Hematopoietic multipotent progenitor cell treated with erythropoietin and hydrocortisone succinate and interleukin-3 and kit ligand, for 8 days (in vitro differentiated cells): ENCODE measurements at places on chromosomes 11 and 22.

DNA sequence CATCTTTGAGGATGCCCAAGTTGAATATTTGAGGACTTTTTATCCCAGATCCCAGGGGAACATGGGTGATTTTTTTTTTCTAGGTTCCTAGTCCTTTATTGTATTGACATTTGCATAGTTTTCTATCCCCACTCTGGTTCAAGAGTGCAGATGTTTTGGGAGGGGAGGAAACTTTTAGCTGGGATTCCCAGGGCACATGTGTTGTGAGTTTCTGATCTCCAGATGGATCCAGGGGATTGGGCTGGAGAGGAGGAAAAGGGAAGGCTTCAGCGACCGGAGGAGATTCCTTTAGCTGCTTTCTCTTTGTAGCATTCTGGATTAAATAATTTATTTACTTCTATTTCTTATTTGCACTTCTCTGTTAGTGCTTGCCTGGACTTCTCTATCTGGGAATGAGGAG lies 14.7 kb upstream of the SORL1-AS1 start:
- DNase-seq = no peak

DNA sequence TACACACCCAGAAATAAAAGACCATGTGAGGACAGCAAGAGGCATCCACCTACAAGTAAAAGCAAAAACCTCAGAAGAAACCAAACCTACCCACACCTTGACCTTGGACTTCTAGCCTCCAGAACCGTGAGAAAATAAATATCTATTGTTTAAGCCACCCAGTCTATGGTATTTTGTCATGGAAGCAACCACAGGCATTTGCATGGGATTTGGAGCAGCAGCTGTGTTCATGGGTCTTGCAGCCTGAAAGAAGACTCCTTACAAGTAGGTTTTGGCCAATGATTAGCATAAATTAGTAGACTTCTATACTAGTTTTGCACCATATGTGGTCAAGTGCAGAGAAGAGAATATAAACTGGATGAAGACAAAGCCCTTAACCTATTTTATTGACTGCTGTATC lies 27.9 kb downstream of the FSHB start:
- no peak for DNase-seq

DNA sequence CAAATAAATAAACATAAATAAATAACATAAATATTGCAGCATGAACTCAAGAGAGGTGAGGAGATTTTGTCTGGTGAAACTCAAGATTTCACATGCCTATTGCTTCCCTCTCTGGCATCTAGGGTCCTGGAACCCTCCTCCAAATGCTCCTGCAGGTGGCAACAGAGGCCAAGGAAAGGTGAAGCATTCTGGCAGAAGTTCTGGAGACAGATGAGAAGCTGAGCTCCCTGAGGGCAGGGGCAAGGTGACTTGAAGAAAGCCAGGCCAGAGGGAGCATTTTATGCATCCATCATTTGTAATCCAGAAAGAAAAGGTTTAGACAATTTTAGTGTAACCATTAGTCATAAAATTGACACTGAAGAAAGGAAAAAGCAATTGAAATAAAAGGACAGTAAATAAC lies 64.9 kb downstream of the ENDOD1 start:
- DNase-seq = peak; percentile 90

GRCh38 chr11:39221550-39222138 lies 2237.8 kb downstream of the LRRC4C start:
- DNase-seq = no peak

DNA sequence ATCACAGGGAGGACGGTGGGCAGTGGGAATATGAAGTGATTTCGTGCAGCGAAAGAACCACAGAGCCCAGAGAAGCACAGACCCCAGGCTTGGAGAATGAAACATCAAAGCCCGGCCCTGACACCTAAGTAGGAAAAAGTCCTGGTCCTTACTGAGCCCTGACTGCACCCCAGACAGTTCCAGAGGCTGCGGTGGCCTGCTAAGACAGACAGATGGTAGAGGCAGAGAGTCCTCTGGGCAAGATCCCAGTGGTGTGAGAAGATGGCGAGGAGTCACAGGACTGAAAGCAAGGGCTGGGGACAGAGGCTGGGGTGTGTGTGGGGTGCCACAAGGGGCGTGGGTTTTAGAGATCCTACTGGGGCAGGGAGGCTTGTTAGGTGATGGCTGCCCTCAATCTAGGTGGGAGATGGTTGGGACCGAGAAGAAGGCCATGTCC lies 3.7 kb downstream of the CBX6 start:
- DNase-seq = no peak
